ENCODE measurements at places on chromosomes 4 and X. TPM values are rescaled to one million over a fixed set of nuclear protein-coding genes. Genes with fewer than 3 reads are reported as not detected.

Gene DOCK11
- total RNA-seq, result 76.2 TPM

Gene SLBP
- 31.6 TPM for total RNA-seq

Gene TBC1D8B
- 7.4 TPM for total RNA-seq

Gene NEUROG2
- total RNA-seq, result not detected

Gene NAP1L2
- total RNA-seq, result 2.1 TPM

Gene EGFL6
- total RNA-seq, result 9.3 TPM

Gene PRSS12
- 8.5 TPM for total RNA-seq

Gene USP17L24
- total RNA-seq, result not detected

Gene GLUD2
- 1.4 TPM for total RNA-seq

Gene WNK3
- total RNA-seq, result 0.62 TPM

Gene PLAC8
- total RNA-seq, result 115 TPM

Gene SSX2
- total RNA-seq, result not detected

Gene HADH
- total RNA-seq, result 48.2 TPM

Gene NAA15
- 31.2 TPM for total RNA-seq
